ELR (cell line): ENCODE measurements at places on chromosomes 3 and 15.

DNA sequence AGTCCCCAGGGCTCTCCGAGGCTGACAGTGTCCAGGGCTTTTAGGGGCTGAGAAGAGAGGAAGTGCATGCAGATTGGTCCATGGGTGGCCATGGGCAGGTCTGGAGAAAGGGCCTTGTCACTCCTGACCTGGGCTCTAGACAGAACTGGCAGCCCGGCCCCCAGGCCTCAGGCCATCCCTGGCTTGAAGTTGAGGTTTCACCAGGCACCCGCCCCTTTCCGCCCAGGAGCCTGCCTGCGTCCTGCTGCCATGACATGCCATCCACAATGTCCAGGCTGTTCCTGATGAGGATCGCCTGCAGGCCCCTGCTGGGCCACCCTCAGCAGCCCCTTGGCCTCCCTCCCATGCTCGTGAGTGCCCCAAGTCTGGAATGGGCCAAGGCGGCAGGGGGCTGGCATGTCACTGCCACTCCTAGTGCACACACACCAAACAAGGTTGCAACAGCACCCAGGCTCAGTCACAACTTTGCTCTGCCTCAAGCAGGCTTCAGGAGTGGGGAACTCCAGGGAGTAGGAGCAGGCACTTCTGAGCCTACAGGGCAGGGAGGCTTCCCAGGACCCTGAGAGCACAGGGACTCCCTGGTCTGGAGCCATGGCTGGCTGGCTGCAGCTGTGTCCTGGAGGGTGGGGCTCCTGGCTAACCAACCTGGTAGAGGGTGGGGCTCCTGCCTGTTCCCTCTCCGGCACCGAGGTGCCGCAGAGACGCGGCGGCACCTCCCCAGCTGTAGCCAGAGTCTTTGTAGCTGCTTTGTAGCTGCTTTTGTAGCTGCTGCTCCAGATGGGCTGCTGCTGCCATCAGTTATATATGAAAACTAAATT is 1457.1 kb upstream of the GBE1 start:
- DNase-seq: no peak

GRCh38 chr15:22806156-22806555 is 19.7 kb downstream of the NIPA1 start:
- no peak for DNase-seq

DNA sequence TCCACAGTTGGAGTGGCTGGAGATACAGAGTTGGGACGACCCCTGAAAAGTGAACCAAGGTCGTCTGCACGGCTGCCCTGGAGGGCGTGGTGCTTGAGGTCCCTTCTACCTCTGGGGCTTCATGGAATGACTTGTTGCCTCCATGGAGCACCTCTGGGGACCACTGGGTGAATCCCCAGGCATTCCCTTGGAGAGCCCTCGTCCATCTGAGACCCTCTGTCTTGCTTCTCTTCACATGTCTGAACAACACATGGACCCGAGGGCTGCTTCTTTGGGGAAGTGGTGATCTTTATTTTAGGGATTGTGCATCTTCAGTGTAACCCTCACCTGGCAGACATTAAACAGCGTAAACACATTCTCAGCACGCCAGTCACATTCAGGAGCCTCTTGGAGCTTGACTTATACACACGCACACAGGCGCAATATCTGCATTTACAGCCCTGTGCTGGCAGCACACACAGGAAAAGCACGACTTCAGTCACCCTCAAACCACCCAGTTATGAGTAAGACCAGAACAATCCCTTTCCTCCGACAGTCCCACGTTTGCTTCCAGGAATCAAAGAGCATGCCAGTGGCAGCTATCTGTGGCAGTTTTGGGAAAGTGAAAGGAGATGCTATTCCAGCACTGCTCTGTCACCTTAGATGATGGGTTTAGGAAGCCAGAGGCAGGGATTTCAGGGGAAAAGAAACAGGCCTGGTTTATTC is 12.6 kb downstream of the FAM107A start:
- peak; percentile 93 for DNase-seq

DNA sequence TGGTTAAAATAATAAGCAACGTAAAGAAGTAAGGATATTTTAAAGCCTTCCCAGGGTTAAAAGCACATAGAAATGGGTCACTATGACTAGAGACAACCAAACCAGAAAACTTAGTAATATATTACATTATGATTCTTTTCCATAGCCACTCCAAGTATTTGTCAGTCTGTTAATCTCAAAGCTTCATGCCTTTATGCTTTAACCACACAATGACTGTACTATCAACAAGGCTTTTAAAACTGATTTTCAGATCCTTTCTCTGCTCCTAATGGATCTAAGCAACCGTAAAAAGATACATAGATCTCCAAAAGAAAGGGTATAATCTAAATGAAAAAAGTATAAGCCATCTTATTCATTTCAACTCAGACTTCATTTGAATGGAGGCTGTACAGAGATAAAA is 14.4 kb downstream of the SECISBP2L start:
- no peak for DNase-seq

GRCh38 chr3:49611291-49611690 is 57.0 kb downstream of the BSN start:
- DNase-seq: no peak

DNA sequence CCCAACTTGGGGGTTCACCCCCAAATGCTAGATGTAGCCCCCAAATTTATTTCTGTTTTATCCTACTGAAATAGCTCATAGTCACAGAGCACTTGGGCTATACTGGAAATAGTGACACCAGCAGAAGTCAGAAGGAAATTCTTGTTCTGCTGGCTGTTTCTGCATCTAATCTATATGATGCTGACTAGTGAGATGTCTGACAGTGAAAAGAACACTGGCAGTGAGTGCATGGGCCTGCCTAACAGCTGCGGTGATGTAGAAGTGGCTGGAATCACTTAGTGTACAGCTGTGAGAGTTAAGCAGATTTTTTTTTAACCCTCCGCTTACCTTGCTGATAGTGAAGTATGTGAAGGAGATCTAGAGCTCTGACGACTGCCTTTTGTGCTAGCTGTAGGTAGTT is 14.0 kb downstream of the TTC14 start:
- no peak for DNase-seq

GRCh38 chr3:188488801-188489200 is 334.8 kb downstream of the LPP start:
- no peak for DNase-seq

GRCh38 chr3:46553154-46553553 is 12.9 kb downstream of the LRRC2 start:
- no peak for DNase-seq

GRCh38 chr3:58567251-58567515 is 10.0 kb downstream of the FAM107A start:
- no peak for DNase-seq

- DNase-seq: no peak
Measured at GRCh38 chr3:27532426-27533260, 48.5 kb upstream of the SLC4A7 start.
